ENCODE measurements at places on chromosomes 7 and 10.

GRCh38 chr7:54591404-54592386 lies 49.5 kb downstream of the VSTM2A start:
- no peak for DNase-seq

- peak; percentile 90 for DNase-seq
Observed at GRCh38 chr7:2451171-2452073, 24.8 kb downstream of the GRIFIN start.

GRCh38 chr7:152904698-152905097 lies 145.1 kb downstream of the ACTR3B start:
- DNase-seq = no peak

- DNase-seq = peak; percentile 20
Observed at GRCh38 chr10:123651421-123652047, 14.6 kb upstream of the GPR26 start.

GRCh38 chr10:62414359-62414758 lies 40.2 kb downstream of the ZNF365 start:
- no peak for DNase-seq

DNA sequence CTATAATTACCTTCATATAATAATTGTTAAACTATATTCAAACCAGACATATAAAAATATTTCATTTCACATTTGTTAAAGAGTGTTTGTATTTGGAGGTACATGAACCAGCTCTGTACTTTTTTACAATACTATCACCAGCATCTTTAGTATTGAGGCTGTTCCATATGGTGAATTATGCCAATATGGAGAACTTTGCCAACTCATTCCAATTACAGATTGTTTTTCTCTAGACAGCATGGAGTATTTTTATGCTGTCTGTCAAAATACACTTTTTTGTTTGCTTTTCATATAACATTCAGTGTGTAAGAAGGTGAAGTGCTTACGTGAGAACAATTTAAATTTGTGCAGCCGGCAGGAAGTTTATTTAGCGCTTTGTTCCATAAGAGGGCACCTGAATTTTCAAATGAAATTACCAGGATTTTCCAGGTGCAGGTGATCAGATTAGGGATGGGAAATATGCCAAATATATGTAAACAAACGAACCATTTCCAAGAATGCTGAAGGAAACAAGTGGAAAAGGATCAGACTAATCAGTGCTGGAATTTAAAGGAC lies 54.9 kb downstream of the SEMA3E start:
- DNase-seq = no peak

DNA sequence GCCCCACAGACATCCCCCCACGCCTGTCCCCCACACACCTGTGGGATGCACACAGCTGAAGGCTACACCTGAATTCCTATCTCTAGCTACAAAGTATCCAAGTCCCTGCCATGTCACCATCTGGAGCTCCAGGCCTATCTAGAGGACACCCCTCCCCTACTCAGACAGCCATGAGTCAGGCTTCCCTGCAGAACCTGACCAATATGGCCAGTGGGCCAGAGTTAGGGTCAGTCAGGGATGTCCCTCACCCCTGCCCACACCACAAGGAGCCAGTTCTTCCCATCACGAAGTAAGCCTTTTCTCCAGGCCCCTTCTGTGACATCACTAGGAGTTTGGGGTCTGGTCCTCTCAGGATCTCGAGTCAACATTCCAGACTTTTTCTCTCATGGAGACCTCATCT lies 10.6 kb upstream of the SLC18A3 start:
- peak; percentile 36 for DNase-seq

GRCh38 chr7:36887969-36888368 lies 163.7 kb upstream of the AOAH start:
- no peak for DNase-seq

GRCh38 chr10:92124020-92124419 lies 166.9 kb downstream of the CPEB3 start:
- no peak for DNase-seq

DNA sequence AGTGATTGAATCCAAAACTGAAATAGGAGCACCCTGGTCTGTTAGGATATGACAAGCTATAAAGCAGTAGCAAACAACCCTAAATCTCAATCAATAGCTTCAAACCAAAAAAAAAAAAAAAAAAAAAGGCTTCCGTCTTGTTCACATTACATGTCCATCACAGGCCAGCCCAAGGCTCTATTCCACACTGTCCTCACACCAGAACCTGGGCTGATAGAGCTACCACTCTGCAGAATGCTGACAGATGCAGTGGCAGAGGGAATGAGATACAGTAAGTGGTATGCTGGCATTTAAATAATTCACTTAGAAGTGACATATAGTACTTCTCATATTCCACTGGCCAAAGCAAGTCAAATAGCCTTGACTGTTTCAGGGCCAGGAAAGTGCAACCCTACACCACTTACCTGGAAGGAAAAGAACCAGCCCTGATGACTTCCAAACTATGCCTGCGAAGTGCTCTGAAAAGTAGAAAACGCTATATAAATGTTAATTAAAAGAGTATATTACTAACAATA lies 5.8 kb downstream of the CDCA7L start:
- no peak for DNase-seq

DNA sequence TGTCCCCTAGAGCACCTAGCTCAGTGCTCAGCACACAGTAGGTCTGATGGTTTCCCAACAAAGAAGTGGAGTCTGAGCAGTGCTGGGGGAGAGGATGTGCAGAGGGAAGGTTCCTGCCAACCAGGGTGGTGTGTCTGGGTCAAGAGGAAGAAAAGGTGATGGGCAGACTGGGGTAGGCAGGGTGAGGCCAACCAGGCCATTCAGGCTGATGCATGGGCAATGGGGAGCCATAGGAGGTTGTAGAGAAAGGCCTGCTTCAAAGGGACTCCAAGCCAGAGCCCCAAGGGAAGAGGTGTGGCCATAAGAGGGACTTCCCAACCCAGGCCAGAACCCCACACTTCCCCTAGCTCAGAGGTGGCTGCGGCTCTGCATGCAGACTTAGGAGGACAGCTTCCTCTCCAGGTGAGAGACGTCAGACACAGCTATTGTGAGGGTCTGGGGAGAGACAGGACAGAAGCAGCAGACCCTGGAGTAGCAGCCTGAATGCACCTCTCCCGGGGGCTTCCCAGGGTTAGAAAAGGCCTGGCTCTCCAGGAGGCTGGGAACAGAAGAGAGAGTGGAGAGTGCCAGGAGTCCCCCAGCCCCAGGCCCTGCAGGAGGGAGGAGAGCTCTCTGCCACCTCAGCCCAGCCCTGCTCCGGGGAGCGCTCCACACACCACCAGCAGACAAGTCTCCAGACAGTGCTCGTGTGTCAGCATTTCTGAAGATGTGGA lies 87.4 kb upstream of the ZMIZ1 start:
- no peak for DNase-seq

DNA sequence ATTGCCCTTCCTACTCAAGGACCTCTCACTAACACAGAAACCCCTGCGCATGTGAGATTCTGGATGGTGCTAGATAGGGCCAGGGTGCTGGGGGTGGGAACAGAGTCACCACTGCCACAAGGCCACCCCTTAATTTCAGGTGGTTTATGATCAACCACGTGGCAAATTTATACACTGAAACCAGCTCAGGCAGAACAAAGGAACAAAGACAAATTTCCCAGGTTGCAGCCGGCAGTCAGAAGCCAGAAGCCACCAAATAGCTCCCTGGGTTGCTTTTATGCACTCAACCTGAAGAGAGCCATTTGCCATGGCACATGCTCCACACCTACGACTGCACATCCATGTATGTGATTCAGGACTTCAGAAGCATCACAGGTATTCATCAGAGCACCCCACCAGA lies 2.5 kb downstream of the VOPP1 start:
- DNase-seq = no peak

- DNase-seq = no peak
Observed at GRCh38 chr10:131072651-131073468, 238.7 kb downstream of the TCERG1L start.

- no peak for DNase-seq
Observed at GRCh38 chr7:91051966-91052365, 212.3 kb upstream of the FZD1 start.

- DNase-seq = no peak
Observed at GRCh38 chr7:11760372-11760771, 71.6 kb downstream of the THSD7A start.

GRCh38 chr7:100799037-100799896 lies 28.1 kb downstream of the EPHB4 start:
- peak; percentile 79 for DNase-seq

DNA sequence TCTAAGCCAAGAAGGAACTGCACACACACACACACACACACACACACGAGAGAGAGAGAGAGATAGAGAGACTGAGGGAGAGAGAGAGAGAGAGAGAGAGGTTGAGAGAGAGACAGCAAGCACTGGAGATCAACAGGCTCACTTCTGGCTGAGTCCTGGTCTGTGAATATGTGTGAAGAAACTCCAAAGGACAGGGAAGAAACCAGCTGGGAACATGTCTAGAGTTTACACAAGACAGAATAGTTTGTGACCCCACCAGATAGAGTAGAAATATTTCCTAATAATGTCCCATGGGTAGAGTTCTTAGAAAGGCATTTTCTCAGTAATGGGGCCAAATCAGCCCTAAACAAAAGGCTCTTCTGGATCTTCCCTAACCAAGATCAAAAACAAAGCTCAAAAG lies 155.5 kb upstream of the IGFBP3 start:
- DNase-seq = no peak

DNA sequence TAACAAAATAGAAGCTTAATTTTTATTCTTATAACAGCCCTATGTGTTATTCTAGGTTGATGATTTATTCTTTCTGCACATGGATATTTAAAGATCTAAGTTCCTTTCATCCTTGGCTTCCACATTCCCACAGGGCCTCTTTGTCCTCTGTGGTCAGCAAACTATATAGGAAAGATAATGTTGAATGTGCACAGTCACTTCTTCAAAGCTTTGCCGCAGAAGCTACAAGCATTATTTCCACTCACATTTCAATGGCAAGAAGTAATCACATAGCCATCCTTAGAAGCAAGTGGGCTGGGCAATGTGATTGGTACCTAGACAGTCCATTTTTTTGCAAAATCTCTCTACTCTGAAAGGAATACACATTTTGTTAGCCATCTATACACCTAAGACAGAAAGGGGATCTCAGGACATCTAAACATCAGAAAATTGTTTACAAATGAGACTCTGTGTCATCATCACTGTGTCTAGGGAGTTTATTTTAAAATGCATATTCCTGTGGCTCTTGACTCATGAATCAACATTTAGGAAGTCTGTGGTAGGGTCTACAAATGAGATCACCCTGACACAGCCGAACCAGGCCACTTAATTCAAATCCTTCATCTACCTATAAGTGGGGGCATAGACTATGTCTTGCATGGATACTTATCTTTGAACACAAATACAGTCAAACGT lies 1060.5 kb downstream of the XPNPEP1 start:
- DNase-seq = no peak

GRCh38 chr7:40105879-40106473 lies 28.4 kb downstream of the MPLKIP start:
- no peak for DNase-seq

- DNase-seq = no peak
Observed at GRCh38 chr7:105910172-105910571, 33.8 kb upstream of the ATXN7L1 start.

- DNase-seq = no peak
Observed at GRCh38 chr10:11207560-11207844, 189.8 kb downstream of the CELF2 start.

DNA sequence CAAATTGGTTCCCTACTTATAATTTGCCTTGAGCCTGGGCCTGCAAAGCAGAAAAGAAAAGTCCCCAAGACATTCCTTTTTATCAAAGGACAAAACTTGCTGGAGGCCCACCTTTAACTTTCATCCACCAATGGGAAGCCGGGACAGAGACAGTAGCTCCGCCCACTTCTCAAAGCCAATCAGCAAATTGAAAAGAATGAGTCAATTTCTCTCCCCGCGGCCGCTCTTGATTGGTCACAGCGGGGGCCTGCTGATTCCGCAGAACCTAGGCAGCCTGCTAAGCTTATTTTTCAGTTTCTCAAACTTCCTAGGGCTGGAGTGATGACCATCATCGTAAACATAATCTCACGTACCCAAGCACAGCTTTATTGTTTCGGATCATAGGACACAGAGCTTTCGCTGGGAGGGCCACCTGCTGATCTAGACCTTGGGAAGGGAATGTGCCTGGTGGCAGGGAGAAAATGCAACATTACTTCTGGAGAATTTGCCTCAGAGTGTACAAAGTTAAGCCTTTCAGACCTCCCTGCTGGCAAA lies at the start of gene SLC13A4:
Gene SLC13A4 (minus strand): TSS at position 51 of the 534 bp plus-strand sequence. CDS start 690 bp downstream, outside the sequence.
- DNase-seq = peak; percentile 77

GRCh38 chr10:30829901-30830300 lies 200.3 kb upstream of the LYZL2 start:
- DNase-seq = no peak

GRCh38 chr10:17428351-17429097 lies 25.9 kb downstream of the ST8SIA6 start:
- DNase-seq = no peak

DNA sequence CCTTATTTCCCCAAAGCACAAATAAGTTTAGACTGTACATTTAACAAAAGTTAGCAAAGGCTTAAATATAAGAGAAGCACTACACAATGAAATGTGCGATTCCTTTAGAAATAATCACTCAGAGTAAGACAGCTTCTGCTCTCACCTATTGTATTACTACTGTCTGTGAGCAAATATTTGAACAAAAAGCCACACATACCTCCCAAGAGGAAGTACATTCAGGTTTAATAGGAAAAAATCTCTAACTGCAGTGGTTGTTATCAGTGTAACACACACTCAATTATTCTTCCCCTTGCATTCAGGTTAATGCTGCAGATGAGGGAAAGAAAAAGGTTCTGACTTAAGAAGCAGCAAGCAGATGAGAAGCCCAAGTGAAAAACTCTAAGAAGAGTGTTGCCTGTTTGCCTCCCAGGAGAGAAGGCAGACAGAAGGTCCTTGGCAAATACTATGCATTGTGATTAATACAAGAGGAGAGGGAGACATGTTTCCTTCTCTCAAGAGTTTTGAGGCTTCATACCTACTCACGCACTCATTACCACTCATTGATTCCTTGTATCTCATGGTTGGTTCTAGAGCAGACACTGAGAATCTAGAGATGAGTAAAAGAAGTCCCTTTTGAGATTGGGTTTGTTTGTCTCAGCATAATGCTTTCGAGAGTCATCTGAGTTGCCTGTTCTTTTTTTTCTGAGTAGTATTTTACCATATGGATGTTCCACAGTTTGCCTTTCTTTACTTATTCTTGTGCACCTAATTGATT lies 13.6 kb downstream of the GIMAP4 start:
- DNase-seq = no peak

DNA sequence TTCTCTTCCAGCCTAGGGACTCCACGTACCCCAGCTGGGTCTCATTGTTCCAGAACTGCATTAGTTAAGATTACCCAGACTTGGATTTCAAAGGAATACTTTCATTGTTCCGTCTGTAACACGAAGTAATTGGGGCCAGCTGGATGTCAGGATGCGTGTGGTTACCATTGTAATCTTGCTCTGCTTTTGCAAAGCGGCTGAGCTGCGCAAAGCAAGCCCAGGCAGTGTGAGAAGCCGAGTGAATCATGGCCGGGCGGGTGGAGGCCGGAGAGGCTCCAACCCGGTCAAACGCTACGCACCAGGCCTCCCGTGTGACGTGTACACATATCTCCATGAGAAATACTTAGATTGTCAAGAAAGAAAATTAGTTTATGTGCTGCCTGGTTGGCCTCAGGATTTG lies 21.0 kb downstream of the LRRC17 start:
- DNase-seq = peak; percentile 80
